Hair follicular keratinocyte (primary cell): ENCODE measurements at places on chromosomes 2 and 18. TPM values are rescaled to one million over a fixed set of nuclear protein-coding genes. Genes with fewer than 3 reads are reported as not detected.

The ZBTB7C gene
- total RNA-seq: 0.04 and 0.23 TPM in 2 replicates

The AQP12B gene
- not detected in 2 replicates for total RNA-seq

The ABCG8 gene
- total RNA-seq: not detected in 2 replicates

The TUBA4B gene
- total RNA-seq: not detected in 2 replicates

The POTEI gene
- not detected in 2 replicates for total RNA-seq

The RSAD2 gene
- total RNA-seq: not detected in 2 replicates

The KCNIP3 gene
- total RNA-seq: 0.72 and 1.2 TPM in 2 replicates

The CD28 gene
- total RNA-seq: not detected in 2 replicates

The HOXD13 gene
- not detected in 2 replicates for total RNA-seq

The WDR43 gene
- total RNA-seq: 37.6 and 61.1 TPM in 2 replicates

The KCNG3 gene
- not detected in 2 replicates for total RNA-seq

The GPR75 gene
- total RNA-seq: 0.15 and 0.62 TPM in 2 replicates

The ARHGAP15 gene
- not detected in 2 replicates for total RNA-seq

The BOLL gene
- total RNA-seq: not detected in 2 replicates

The DCDC2C gene
- total RNA-seq: not detected in 2 replicates

The AGXT gene
- not detected in 2 replicates for total RNA-seq

The REG3G gene
- total RNA-seq: not detected in 2 replicates

The CLIP4 gene
- 32.1 and 37.1 TPM in 2 replicates for total RNA-seq

The CDH2 gene
- total RNA-seq: 0.08 TPM in 1 of 2 replicates, not detected in the other

The LRP1B gene
- under 0.01 TPM in 1 of 2 replicates, not detected in the other for total RNA-seq

The FOXD4L1 gene
- total RNA-seq: not detected in 2 replicates

The MAP2 gene
- 3.1 and 5.5 TPM in 2 replicates for total RNA-seq
